ENCODE measurements at places on chromosomes 5 and 9.
A peak's percentile ranks its signal among the peaks of the same experiment; 100 is the strongest.

DNA sequence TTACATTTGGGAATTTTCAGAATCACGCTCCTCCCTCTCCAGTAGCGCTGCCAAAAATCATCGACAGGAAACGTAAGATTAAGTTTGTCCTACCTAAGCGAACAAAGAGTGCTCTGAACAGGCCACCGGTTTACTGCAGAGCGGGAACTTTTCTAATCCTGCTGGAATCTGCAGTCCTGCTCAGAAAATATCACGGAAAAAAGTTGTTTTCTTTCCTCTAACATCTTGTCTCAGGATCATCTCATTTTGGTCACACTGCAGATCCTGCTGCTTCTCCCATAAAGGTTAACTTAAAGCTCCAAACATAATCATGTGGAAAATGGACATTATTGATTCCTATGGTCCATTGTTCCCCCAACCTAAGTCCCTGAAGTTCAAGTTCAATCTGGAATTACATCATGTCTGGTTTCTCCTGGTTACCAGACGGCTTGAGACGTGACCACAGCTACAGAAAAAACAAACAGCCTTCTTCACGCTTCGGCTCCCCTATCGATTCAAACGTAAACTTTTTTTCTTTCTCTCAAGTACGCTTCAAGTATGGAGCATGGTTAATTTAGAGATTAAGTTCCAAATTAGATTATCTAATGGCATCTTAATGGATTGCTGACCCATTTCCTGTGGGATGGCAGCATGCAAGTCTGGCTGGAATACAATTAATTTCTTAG, 217.6 kb downstream of the NFIB start:
- DNase-seq: no peak

DNA sequence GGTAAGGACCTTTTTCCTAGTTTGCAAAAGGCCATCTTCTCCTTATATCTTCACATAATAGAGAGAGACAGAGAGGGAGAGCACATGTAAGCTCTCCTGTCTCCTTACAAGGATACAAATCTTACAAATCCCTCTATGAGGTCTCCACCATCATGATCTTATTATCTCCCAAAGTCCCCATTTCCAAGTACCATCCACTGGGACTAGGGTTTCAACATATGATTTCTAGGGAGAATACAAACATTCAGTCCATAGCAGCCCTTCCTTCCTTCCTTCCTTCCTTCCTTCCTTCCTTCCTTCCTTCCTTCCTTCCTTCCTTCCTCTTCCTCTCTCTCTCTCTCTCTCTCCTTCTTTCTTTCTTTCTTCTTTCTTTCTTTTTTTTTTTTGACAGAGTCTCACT, 1132.9 kb upstream of the WWC1 start:
- DNase-seq: no peak

- DNase-seq: no peak
These were observed 2.6 kb downstream of the CTNNAL1 start for GRCh38 chr9:109010746-109011145.

- peak; percentile 49 for DNase-seq
These were observed 19.2 kb upstream of the SHB start for GRCh38 chr9:38088006-38088925.

DNA sequence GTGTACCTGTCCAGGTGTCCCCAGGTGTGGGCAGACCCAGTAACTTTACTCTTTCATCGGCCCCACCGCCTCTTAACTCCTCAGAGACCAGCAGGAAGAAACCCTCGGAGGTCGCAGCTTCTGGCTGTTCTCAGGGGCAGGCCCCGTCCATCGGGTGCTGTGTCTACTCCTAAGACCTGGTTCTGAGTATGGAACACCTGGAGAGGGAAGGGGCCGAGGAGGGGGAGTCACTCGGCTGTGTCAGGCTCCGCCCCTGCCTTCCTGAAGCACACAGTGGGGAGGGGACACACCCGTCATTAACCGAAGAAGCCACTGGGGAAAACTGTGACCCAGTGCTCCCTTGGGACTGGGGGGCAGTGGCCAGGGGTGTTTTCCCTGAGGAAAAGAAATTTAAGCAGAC, 22.3 kb downstream of the NTNG2 start:
- no peak for DNase-seq
